ENCODE measurements at places on chromosomes 3 and 15.

DNA sequence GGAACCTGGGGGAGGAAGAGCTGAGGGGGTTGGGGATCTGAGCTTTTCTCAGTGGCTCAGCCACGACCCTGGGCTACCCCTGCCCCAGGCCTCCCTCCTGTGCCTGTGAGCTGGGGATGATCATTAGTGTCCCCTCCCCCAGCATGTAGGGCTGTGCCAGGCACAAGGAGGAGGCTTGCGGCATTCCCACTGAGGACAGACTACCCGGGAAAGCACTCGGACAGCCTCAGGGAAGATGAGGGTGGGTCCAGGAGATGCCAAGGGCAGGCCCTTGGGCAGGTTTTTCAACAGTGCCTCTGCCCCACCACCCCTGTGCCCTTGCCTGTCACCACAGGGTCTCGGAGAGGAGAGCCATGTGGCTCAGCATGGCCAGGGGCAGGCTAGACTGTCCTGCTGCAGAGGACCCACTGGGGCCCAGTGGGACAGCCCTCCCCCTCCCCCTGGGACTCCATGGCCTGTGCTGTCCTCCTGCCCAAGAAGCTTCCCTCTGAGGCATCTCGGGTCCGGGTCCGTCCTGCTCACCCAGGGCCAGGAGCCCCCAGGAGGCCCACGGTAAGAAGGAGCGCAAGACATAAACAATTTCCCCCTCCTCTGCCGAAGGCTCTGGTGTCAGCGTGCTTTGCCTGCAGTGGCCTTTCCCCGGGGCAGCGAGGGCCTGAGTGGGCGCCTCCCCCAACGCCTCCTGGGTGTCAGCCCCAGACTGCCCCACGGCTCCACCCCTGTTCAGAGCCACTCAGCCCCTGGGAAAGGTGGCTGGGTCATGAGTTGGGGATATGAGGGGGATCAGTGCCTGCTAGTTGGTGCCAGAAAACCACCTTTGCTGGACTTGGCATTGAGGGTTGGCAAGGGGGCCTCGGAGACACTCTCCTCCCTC is 192.5 kb downstream of the GOLGA6L6 start:
- no peak for DNase-seq

DNA sequence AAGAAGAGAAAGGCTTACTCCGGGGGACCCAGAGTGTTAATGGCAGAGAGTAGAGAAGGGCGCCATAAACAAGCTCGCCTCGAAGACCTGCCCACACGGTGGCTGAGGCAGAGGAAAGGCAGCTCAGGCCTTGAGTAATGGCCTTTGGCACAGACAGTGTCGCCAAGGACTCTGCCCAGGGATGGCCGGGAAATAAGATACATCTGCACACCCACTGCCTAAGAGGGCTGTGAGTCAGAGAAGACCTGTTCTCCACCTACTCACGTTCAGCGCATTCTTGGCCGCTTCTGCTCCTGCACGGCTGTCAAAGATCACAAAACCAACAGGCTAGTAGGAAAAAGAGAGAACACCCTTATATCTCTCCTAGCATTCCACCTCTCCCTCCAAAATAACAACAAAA is 26.2 kb downstream of the RBPMS2 start:
- DNase-seq = no peak

DNA sequence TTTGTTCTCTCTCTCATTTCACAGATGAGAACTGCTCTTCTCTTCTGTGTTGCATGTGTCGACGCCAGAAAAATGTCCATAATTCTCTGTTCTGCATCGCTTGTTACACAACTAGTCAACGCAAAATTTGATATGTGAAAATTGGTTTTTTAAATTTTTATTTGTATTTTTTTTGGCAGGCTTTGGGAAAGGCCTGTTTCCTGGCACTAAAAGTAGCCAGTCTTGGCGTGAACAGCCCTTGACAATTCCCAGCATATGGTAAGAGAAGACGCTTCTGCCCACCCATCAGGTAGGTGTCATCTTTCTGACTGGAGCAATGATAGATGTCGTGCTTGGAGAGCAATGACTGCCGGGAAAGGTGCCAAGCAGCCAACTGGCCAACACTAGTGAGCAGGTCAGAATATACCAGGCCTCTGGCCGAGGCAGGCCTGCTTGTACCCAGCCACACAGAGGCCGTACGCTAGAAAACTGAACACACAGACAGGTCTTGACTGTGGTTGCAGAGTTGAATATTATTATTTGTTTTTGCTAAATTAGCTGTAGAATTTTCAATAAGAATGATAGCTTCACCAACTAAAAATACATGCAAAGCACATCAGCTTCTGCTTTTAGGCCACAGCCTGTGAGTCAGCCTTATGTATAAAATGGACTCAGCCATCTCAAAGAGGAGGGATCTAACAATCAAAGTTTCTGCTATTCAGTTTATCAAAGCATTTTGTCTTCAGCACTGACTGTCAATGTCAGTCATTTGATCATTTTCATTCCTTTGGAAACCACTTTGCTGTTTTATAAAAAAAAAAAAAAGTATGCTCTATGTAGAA is 837.5 kb downstream of the MCTP2 start:
- DNase-seq = no peak

DNA sequence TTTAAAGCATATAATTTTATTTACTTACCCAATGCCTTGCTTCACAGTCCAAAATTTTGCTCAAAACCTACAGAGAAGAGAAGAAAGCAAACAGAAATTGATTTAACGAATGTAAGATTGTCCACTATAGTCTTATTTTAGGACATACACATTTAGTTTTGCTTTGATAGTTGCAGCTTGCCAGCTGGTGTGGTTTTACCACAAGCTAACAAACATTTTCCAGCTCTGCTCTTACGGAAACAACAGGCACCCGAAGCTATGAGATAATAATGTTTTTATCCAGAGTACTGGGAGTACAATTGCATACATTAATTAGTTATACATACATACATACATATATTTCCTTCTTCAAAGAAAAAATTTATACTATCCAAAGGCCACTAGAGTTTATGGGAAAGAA is 10.4 kb downstream of the BCL6 start:
- DNase-seq = no peak

DNA sequence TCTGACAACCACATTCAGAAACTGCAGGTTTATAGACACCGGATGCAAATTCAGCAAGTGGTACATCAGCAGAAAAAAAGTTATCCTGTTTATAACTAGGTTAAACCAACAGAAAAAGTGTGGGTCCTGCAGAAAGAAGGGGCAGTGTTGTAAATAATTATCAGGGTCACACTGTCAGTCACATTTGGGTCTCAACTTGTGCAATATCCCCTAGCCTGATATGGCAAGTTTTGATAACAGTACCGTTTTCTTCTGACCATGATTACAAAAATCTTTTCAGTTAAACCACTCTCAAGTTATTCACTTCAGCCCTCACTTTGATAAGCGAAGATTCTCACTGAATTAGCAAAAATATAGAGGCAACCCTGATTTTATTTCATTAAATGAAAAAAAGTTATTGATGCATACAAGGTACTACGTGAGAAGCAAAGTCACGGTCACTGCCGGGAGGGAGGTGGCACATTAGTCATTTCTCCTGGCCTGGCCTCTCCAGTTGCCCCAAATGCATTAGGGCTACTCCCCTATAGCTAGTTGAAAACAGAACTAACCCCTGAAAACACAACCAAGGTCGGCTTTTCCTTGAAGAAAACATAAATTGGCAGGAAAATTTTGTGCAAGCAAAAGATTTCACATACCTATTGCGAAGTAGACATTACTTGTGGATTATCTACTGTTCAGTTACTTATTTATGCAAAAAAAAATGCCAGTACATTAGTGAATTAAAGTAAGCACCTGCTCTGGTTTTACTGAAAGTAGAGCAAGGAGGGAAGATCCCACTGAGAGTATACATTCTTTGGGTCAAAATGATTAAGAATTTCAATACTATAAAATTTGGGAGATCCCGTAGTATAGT is 28.6 kb downstream of the IL5RA start:
- no peak for DNase-seq
